ENCODE measurements at places on chromosomes 6 and 20.

- DNase-seq, result no peak
Observed at GRCh38 chr6:158152659-158153058, 15.4 kb downstream of the SERAC1 start.

- no peak for DNase-seq
Observed at GRCh38 chr6:48568856-48569255, 457.9 kb upstream of the PTCHD4 start.

- DNase-seq, result no peak
Observed at GRCh38 chr6:33862536-33862935, 58.7 kb upstream of the MLN start.

DNA sequence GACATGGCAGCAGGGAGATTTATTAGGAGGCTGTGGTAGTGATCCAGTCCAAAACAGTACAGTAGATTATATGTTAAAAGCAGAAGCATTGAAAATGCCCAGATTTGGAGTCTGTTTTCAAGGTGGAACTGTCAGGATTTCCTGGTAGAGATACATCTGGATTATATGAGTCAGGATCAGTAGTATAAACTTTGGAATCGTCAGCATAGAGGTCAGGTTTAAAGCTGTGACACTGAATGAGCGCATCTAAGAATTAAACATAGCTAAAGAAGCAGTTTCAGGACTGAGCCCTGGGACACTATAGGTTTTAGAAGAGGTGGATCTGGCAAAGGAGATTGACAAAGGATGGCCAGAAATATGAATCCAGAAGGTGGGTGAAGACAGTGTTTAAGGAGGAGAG is 60.4 kb downstream of the RNF144B start:
- no peak for DNase-seq

DNA sequence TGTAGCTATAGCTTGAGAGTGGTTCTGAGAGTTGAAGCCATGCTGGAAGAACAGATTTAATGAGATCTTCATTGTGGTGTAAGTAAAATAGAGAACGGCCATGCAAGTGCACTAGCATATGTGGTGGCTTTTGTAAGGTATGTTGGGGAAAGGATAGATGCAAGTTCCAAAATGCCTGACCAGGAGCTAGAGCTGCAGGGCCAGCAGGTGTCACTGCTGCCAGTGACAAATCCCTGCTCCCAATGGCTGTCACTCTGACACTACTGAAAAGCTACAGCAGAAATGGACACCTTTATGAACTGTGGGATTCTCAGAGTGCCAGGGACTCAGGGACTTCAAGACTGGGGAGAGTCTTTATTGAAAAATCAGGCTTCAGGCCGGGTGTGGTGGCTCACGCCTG is 23.1 kb upstream of the VIP start:
- no peak for DNase-seq

DNA sequence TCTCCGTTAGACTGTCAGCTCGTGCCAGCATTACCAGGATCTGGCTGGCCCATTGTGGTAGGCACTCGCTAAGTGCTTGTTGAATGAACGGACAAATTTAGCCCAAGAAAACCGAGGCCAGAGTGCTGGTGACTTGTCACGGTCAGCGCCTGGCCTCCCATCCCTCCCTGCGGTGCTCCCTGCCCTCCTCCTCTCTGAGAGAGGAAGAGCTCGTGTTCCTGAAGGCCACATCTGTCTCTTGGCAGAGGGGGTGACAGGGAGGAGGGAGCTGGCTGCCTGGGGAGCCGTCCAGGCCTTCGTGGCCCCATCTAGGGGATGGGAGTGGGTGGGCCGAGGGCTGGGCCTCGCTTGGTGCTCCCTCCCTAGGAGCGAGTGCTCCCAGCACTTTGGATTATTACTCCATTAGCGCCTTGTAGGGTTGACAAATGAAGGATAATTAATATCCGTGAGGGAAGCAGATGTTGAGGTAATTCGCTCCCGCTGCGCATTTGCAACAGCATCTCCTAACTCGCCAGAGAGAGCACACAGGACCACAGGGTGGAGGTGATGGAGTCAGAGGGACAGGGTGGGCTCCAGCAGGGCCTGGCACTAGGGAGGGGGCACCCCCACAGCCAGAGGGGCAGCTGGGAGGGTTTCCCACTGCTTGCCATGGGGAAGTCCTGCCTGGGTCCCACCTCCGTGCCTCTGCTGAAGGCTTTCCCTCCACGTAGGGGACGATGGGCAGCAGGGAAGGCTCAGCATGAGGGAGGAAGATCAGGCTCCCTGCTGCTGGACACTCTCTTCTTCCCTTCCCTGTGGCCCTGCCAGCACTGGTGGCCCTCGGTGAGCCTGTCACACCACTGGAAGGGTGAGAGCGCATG is 37.0 kb downstream of the VSTM2L start:
- no peak for DNase-seq

- DNase-seq, result no peak
Observed at GRCh38 chr6:141658696-141659095, 474.0 kb upstream of the GJE1 start.

All from GM04504 (cell line).